Activated T-helper 17 cell treated with anti-CD3 and anti-CD28 coated beads, Interleukin-2, amount 50 U/mL, for 72 hours (primary cell): ENCODE measurements at places on chromosomes 5 and 9. TPM values are rescaled to one million over a fixed set of nuclear protein-coding genes. Genes with fewer than 3 reads are reported as not detected.

GRCh38 chr5:58477760-58478376, 13.4 kb upstream of the GAPT start:
- no peak overlapping the region for H3K4me3 ChIP-seq
- no peaks in the 10 kb centered on the region for H3K36me3 ChIP-seq
- no peaks in the 10 kb centered on the region for H3K4me1 ChIP-seq
- H3K27ac ChIP-seq = no peak overlapping the region

DNA sequence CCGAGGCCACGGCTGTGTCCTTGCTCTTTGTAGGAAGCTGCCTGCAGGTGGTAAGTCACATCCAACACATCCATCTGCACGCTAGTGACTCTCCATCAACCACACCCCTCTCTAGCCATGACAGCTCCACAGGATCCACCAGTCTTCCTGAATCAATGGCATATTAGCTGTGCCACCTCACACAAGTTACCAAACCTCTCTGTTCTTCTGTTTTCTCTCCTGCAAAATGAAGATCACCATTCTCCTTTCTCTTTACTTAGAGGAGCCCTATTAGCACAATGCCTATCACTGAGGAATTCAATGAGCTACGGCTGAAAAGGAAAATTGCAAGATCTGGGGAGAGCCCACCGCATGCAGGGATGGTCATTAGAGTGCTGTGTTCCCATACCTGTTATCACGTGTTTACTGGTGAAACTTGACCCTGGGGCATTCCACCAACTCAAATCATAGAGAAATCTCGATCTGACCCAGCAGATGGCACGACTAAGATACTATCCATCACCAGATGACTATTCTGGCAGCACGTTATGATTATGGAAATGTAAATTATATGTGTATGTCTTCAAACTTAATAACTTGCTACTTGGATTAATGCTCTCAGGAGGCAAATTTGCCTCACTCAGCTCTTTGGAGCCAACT, 20.9 kb downstream of the WHRN start:
- no peaks in the 10 kb centered on the region for H3K36me3 ChIP-seq
- ATAC-seq = peak; percentile 51
- H3K27me3 ChIP-seq = peaks cover 3% of the 10 kb centered on the region
- H3K4me3 ChIP-seq = peak overlapping the region; percentile 65
- H3K4me1 ChIP-seq = peaks cover 32% of the 10 kb centered on the region

DNA sequence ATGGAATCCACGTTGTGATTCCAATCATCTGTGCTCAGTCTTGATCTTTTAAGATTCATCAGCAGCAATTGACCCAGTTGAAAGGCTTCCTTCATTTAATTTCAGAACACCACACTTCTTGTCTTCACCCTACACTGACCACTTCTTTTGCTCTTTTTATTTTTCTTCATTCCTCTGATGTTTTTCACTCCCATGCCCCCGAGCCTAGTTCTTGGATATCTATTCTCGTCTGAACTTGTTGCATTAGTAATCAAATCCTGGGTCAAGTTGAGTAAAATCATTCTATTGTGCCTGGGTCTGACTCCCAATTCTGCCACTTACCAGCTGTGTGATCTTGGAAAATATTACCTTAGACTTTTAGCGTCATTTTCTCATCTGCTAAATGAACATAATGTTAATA, 356.5 kb downstream of the CDH12 start:
- H3K27me3 ChIP-seq = no peaks in the 10 kb centered on the region
- no peaks in the 10 kb centered on the region for H3K36me3 ChIP-seq
- H3K4me3 ChIP-seq = no peak overlapping the region
- no peak for ATAC-seq

The DCTN3 gene
- 96.4 TPM for total RNA-seq

The SMIM33 gene
- total RNA-seq = 0.90 TPM
